GM18507 (cell line): ENCODE measurements at places on chromosomes 1 and 21.

- no peak for DNase-seq
Observed at GRCh38 chr1:172753964-172754363, 95.1 kb downstream of the FASLG start.

DNA sequence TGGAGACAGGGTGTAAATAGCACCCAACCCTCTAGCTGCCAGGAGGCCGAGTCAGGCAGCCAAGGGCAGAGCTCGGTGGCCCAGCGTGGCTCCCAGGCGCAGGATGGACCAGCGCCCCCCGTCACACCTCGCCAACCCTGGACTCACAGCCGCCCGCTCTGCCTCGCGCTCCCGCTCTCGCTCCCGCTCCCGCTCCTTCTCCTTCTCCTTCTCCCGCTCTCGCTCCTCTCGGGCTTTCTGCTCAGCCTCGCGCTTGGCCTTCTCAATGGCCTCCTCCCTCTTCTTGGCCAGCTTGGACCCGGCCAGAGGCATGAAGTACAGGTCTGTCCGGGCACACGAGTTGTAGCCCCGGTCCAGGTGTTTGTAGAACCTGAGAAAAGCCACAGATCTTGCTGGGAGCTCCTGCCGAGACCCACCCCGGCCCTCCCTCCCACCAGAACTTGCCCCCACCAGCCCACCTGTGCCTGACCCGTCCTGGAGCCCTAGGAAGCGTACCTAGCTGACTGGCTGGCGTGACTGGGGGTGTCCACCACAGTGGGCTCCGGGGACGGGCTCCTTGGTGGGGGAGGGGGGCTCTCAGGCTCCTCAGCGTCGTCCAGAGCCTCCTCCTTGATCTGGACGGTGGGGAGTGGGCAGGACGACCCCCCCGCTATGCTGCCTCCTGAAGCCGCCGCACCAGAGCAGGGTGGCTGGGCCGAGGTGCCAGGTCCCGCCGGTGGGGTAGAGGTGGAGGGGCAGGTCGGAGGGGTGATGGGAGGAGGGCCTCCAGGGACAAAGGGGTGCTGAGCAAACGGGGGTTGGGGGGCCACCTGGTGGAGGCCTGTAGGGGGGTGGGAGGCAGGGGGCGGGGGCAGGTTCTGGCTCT, 41.9 kb downstream of the SLC45A1 start:
- DNase-seq: no peak

DNA sequence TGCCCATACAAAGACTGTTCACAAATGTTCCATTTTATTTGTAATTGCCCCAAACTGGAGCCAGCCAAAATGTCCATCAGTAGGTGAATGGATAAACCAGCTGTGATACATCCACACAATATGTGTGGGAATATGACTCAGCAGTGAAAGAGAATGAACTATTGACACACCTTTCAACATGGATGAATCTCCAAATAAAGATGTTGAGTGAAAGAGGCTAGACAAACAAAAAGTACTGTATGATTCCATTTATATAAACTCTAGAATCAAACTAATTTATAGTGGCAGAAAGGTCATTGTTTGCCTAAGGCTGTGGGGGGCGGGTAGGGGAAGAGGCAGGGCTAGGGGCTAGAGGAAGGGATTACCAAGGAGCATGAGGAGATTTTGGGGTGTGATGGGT, 4.5 kb downstream of the DHCR24 start:
- DNase-seq: no peak

- DNase-seq: no peak
Observed at GRCh38 chr1:15408890-15409387, 749 bp upstream of the EFHD2 start.

GRCh38 chr1:207055386-207056001, 2.4 kb downstream of the PFKFB2 start:
- no peak for DNase-seq

DNA sequence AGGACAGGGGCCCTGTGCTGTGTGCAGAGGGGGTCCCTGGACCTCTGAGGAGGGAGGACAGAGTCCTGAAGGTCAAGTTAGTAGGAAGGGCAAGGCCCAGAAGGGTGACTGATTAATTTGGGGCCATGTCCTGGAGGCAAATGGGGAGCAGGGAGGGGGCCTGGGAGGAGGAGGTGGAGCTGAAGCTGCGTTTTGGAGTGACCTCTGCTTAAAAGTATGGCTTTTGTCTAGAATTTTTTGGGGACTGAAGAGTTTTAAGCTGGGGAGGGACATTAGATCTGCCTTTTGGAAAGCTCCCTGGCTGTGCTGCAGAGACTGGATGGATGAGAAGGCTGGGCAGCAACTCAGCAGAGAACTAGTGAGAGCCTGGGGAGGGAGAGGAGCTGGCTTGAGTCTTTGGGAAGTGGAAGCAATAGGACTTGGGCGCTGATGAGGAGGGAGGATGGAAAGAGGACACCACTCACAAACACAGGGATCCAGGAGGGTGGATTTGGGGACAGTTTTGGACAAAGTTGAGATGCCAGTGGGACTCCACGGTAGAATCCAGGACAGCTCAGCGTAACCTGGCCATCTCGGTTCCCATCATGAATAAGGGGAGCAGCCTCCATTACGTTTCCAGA, 52.9 kb downstream of the ACBD3 start:
- no peak for DNase-seq

GRCh38 chr21:29217818-29218291, 80.9 kb upstream of the BACH1 start:
- DNase-seq: no peak

DNA sequence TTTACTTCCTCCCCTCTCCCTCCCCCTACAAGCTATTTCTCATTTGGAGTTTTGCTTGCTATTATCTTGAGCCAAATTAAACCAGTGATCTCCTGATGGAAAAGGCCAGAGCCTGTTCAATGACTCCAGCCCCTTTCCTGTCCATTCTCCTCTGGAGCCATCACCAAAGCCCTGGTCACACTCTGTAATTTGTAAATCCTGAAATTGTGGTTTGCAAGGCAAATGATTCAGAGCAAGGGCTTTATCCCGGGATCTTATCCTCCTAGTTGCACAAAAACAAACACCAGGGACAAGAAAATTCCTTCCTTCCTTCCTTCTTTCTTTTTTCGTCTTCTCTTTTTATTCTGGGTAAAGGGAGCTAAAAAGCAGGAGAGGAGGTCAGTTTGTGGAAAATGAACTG, 366.1 kb upstream of the ST6GALNAC5 start:
- DNase-seq: no peak

DNA sequence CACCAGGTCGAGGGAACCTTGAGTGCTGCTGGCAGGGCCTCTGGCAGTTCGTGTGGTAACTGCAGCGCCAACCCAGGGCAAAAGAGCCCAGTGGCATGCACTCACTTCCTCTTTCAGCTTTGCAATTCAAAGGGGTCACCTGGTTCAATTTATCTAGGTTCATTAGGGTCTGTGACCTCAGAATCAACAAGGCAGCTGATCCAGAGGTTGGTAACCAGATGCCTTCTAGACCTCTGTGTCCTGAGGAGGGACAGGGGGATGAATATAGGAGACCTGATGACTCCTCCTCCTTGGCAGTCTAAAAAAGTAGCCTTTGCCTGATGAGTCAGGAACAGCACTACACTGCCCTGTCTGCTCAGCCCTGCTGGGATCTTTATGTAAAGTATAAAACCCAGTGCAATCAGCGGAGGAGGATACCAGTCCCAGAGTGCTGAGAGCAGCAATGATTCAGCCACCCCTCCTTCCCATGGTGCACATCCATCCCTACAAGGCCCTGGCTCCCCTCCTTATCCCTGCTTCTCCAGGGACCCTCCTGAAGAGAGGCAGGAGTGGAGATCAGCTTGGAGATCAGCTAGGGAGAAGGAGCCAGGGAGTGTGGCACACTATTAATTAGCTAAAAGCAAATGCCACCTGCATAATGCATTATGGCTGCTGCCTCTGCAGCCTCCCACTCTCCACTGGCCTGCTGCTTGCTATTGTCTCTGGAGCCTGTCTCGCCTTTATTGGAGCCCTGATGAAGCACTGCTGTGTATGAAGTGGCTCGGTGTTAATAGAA, 11.2 kb upstream of the FMOD start:
- DNase-seq: no peak

DNA sequence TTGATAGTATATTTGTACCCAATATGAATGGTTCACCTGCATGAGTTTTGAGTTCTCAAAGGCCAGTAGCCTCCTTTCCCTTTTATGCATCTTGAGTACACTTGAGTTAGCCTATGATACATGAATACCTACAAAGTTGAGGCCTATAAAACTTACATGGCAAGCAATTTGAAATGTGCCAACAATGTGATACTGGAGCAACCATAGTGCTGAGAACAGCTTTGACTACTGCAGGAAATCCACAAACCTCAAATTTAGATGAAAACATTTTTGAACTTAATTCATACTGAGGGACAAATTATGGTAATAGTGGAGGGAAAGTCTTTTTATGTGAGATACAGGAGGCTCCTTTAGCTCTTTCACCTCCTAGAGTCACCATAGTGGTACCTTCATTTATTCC, 37.4 kb downstream of the LEPR start:
- DNase-seq: no peak
